Ureter (tissue), 1 donor: ENCODE measurements at places on chromosomes 13 and 19. TPM values are rescaled to one million over a fixed set of nuclear protein-coding genes. Genes with fewer than 3 reads are reported as not detected.

GRCh38 chr19:29263305-29264135 is 50.6 kb upstream of the UQCRFS1 start:
- no peak for DNase-seq

- no peak for DNase-seq
These were observed 76.6 kb downstream of the DGKH start for GRCh38 chr13:42125046-42125445.

DNA sequence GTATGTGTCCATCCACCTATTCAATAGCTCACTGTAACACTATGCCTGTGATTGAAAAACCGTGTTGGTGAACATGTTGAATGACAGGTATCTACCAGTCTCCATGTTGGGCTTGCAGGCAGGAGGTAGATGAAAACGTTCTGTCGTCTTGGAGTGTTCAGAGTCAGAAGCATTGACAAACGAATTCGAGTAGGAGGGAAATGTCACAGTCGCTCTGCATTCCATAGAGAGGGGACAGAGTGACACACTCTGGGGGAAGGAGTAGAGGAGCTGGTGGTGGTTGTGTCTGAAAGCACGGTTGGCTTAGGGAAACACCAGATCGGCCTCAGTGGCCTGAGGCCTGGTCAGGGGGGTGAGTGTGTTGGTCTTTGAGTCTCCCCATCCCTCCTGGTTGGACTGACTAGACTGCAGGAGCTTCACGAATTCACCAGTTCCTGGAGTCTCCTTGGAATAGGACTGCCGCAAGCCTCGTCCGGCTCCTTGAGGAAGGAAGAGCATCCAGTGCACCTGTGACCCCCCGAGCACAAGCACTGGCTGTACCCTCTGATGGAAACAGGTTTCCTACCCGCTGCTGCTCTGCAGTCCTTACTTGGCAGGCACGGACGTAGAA is 105.0 kb upstream of the C1QTNF9B start:
- peak; percentile 18 for DNase-seq

DNA sequence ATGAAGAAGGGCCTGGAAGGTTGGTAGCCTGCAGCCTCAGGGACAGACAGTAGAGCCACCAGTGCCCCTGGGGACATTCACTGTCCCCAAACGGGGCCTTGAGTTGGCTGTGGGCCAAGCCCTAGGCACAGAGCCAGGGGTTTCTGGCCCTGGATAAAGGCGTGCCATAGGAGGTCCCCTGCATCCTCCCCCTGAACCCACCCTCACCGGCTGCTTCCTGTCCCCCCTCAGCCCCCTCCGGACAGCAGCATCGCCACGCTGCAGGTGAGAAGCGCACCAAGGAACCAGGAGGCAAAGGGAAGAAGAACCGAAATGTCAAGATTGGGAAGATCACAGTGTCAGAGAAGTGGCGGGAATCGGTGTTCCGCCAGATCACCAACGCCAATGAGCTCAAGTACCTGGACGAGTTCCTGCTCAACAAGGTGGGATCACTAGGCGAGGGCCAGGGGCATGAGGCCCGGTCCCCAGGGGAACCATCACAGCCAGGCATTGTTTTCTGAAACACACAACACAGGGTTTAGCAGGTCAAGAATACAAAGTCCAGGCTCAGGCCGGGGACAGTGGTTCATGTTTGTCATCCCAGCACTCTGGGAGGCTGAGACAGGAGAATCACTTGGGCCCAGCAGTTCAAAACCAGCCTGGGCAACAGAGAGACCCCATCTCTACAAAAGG is 14.6 kb upstream of the USE1 start:
- DNase-seq = no peak

DLL3 gene
- not detected for total RNA-seq

CADM4 gene
- total RNA-seq = 6.6 TPM

GRCh38 chr13:42076309-42076713 is 27.9 kb downstream of the DGKH start:
- DNase-seq = no peak

DNA sequence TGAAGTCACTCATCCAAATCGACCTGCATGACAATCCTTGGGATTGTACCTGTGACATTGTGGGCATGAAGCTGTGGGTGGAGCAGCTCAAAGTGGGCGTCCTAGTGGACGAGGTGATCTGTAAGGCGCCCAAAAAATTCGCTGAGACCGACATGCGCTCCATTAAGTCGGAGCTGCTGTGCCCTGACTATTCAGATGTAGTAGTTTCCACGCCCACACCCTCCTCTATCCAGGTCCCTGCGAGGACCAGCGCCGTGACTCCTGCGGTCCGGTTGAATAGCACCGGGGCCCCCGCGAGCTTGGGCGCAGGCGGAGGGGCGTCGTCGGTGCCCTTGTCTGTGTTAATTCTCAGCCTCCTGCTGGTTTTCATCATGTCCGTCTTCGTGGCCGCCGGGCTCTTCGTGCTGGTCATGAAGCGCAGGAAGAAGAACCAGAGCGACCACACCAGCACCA is 5.9 kb downstream of the SLITRK5 start:
- no peak for DNase-seq

GRCh38 chr13:44969551-44970484 is 19.5 kb downstream of the NUFIP1 start:
- no peak for DNase-seq

- no peak for DNase-seq
These were observed 603.9 kb downstream of the DCT start for GRCh38 chr13:93875547-93875946.

DNA sequence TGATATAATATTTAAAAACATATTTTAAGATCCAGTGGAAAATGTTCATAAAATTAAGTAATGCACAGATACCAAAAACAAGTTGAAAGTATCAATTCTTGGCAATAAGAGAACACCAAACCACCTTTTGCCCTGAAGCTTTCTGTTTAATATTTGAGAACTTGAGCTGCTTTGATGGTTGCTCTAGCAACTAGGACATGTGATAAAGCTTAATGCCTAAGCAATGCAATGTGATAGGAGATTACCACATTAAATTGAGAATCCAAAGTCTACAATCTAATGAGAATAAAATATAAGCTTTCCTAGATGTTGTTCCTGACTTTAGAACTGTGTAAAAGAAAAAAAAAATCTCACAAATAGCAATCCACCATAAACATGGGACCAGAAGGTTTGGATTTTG is 1367.5 kb upstream of the PCDH9 start:
- DNase-seq = no peak

IL17D gene
- 3.9 TPM for total RNA-seq

EBI3 gene
- 1.5 TPM for total RNA-seq

DNA sequence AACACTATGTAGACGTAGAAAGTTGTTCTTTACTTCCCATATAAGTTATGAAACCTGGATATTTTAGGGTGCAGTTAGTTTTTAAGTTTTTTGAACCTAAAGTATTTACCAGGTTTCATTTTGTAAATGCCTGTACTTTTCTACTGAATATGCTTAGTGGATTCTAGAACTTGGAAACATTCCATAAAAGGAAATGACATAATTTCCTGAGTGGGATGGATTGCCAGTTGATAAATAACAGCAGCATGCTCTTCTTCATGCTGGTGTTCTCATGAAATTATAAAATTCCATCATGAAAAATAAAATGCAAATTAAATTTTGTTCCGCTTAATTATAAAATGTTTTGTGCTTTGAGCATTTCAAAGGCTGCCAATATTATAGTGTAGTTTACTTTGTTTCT is 362.2 kb upstream of the PCDH20 start:
- no peak for DNase-seq

- DNase-seq = no peak
These were observed 14.5 kb upstream of the DOCK9 start for GRCh38 chr13:98992355-98992754.

- no peak for DNase-seq
These were observed 54.0 kb upstream of the IRS2 start for GRCh38 chr13:109840201-109840892.
